GM03348 (cell line): ENCODE measurements at places on chromosomes 4 and X.

DNA sequence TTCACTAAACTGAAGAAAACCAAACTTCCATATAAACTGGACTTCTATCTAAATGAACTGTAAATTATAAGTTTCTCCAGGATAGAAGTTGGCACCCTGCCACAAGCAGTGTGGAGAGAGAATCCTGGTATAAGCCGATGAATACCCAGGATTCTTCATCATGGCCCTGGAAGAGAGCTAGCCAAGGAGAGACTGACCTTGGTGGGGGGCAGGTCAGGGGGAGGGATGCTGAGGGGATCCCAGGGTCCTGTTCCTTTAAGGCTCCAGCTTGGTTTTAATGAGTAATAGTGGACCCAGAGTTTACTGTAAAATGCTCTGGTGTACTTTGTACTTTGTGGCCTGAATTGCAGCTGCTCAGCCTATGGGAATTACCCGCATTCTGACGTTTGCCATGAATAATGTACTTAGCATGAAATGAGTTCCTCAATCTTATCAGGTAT is 16.9 kb downstream of the RASSF6 start:
- no peak for DNase-seq

DNA sequence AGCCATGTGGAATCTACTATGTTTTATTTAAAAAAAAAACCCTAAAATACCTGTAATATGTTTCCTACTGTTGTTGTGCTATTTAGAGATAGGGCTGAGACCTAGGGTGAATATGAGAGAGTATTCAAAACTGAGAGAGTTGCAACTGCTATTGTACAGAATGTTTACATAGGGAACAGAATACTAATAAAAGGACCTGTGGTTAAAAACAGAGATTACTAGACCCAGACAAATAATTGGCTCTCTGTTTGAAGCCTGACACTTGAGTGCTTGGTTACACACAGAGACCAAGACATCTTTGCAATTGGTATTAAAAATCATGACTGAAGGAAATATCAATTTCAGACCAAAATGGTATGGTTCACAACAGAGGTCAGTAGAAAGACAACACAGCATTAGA is 278.9 kb upstream of the GIMD1 start:
- no peak for DNase-seq

- peak; percentile 18 for DNase-seq
Observed at GRCh38 chr4:186957952-186958555, 234.4 kb upstream of the FAT1 start.

DNA sequence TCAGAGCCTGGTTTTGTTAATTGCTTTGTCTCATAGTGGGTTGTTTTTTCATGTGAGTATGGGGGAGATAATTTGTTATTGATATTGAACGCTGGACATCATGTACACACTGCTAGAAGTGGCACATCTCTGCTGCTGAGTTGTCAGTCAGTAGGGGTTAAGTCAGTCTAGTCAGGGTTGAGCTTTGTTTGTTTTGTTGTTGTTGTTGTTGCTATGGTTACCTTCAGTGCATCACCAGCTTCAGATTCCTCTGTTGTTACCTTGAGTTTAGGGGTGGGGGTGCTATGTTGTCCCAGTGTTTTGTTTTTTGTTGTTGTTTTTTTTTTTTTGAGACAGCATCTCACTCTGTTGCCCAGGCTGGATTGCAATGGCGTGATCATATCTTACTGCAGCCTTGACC is 9.9 kb downstream of the YIPF6 start:
- DNase-seq = no peak

- peak; percentile 14 for DNase-seq
Observed at GRCh38 chr4:74394476-74395136, 29.7 kb downstream of the EREG start.

DNA sequence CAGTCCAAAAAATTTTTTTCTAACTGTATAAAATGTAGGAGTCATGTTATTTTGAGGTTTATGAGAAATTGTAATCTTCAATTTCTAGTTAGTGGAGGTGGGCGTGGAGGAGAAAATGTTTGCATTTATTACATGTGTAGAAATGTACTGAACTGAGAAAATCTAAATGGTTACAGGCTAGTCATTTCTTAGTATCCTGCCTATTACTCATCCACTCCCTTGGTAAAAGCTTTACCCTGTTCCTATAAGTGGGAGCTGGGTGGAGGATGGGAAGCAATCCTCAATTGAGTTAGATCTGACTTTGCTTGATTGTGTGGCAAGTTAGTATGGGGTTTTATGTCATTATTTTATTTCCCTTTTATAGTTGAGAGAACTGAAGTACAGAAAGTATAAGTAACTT is 73.8 kb downstream of the POLA1 start:
- DNase-seq = no peak

GRCh38 chr4:65521666-65522065 is 148.6 kb downstream of the EPHA5 start:
- no peak for DNase-seq

- DNase-seq = peak; percentile 6
Observed at GRCh38 chrX:148658115-148658730, 157.8 kb downstream of the AFF2 start.

GRCh38 chr4:73007526-73008100 is 61.9 kb downstream of the COX18 start:
- no peak for DNase-seq

GRCh38 chr4:17616283-17616682 is 1.8 kb downstream of the MED28 start:
- DNase-seq = no peak

DNA sequence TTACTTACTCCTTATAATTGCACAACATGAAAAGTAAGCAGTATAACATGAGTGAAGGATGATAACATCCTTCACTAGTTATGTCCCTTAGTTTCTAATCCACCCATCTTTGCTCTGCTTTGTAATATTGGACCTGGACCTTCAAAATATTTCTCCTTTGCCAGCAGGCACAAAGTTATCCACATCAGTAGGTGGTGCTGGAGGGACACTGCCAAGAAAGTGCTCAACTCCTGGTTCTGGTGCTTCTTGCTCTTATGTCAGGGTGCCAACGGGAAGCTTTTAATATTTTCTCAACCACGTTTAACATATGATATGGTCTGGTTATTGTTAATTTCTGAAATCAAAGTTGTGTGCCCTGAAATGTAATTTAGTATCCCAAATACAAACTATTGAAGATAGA is 49.1 kb downstream of the TMEM165 start:
- peak; percentile 35 for DNase-seq
